ENCODE measurements at places on chromosomes 5 and 9.

DNA sequence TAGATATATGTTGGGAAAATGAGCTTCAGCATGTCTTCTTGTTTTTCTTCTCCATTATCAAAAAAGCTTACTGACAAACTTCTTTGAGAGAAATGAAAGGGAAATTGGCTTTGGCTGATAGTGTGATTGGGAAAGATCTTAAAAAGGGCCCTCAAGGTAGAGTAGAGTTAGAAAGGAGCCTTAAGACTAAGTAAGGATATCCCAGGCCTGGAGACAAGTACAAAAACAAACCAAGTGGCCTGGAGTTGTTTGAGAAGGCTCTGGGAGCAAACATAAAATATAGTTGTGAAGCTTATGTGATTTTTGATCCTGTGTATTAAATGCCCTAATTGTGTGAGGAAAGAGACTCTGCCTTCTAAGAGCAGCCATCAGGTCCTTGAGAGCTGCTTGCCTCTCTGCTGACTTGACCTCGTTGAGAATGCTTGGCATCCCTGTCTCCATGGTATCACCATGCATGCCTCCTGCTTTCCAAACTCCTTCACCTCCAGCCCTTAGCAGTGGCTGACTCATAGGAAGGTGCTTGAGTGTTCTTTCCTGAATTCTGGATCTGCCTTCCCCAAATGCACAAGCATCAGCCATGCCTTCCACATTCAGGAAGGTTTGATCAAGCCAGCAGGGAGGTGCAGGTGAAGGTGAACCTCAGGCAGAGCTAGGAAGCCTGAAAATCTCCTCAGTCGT is 78.9 kb downstream of the SMARCA2 start:
- no peak for DNase-seq

GRCh38 chr9:88218726-88219125 is 80.5 kb upstream of the SPATA31C2 start:
- DNase-seq, result no peak

- no peak for DNase-seq
Measured at GRCh38 chr5:100448111-100448528, 87.1 kb upstream of the FAM174A start.

DNA sequence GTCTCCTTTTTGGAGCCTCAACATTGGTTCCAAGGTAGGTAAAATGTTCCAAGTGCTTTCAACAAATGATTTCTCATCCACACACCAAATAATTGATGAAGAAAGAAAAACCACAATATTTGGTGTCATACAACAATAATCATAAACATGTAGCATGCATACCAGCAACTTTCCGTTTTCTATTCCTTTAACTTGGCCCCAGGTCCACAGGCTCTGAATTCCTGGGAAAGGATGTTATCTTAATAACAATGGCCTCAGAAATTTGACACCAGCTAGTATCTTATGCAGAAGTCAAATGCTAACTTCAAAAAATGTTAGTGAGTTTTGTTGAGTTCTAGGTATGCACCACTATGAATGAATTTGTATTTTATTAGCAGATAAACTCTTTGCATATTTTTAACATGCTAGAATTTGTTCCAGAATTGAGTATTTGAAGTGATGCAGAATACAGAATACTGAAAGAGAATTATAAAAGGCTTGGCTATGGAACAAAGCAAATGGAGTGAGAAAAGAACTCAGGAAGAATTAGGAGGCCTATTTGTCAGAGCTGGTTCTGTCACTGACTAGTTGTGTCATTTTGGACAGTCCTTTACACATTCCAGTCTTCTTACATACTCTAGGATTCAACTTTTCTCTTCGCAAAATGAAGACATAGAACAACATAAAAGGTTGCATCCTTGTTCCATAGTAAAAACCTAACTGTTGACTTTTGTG is 435.3 kb upstream of the TNC start:
- DNase-seq, result no peak

- no peak for DNase-seq
Measured at GRCh38 chr5:32840606-32841005, 129.5 kb downstream of the NPR3 start.

GRCh38 chr9:137486545-137487453 is 27.7 kb upstream of the NSMF start:
- no peak for DNase-seq

DNA sequence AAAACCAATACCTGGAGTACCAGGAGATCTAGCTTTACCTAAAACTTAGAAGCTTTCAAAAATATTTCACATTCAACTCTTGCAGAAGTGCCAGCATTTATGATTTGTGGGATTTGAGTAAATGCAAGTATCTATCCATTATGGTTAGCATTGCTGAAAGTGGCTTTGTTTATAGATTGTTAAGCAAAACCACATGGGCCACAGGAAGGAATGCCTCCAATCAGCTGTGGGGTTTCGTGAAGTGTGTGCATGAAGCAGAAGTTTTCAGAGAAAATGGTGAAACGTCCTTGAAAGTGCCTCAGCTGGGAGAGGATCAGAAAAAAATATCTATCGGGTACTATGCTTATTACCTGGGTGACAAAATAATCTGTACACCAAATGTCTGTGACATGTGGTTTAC is 4.2 kb downstream of the LECT2 start:
- no peak for DNase-seq

DNA sequence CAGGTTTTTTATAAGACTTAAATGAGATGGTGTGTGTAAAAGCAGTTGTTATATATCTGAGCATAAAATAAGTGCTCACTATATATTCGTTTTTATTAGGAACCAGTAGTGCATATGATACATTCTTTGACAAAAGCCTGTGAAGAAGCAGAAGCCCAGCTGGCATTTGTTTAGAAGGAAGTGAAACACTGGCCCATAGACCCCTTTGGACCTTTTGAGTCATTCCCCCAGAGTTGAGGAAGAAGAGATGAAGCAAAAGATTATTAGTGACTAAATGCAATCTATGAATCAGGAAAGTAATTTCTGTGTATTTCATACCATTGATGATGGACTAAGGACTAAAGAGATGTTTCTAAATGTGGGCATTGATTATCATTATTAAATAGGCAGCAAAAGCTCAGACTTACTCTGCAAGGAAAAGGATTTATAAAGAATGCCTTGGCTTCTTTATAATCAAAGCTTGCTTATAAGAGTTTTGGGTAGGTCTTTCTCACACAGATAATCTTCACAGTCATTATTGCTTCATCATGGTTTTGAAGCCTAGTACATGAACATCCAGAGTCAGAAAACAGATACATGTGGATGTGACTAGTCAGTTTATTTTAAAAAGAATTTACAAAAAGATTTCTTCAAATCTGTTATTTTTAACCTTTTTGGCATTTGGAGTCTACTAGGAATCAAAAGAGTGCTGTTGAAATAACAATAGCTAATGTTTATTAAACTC is 16.9 kb upstream of the FER start:
- no peak for DNase-seq

DNA sequence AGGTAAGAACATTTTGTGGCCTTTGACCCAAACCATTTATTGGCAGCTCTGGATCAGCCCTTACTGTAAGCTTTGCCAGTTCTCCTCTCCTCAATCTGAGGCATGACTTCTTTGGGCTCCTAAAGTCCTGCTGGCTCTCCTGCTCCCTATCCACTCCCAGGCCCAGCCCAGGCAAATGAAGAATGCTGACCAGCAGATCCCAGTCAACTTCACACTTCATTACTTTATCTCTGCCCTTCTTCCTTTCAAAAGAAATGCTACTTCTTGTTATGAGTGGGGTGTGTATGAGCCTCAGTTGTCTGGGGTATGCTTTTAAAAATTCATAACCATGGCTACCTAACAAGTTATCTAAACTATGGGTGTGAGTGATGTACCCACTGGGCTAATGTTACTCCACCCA is 479.6 kb downstream of the ACTL7B start:
- DNase-seq, result no peak

DNA sequence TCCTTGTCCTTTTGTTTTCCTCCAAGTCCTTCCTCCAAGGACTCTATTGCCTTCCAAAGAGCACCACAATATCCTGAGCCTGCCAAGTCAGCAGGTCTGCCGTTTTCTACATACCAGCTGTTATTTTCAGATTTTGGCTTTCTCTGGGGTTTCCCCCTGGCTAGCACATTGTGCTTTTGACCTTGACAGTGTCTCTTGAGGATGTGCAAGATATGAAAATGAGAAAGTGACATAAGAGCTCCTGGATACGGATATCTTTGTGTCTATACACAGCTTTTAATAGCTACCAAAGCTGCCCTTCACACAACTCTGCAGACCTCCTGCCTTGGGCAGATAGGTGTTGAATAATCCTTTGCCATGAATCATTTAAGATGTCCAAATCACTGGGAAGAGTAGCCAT is 67.0 kb downstream of the HAPLN1 start:
- no peak for DNase-seq

DNA sequence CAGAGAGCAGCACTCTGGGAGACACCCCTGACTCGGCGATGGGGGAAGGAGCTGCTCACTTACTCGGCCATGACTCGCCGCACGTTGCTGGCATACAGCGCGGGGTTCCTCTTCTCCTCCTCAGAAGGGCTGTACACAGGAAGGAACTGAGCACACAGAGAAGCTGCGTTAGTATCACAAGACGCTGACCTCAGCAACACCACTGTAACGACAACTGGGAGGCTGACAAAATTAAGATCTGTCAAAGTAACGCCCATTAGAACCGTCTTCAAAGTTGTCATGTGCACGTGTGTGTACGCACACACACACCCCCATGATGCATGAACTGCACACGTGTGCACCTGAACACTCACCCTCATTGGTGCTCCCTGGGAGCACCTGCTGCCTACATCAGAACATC is 32.1 kb upstream of the SLC6A3 start:
- DNase-seq, result no peak

GRCh38 chr5:146797658-146798057 is 80.9 kb downstream of the PPP2R2B start:
- DNase-seq, result no peak

DNA sequence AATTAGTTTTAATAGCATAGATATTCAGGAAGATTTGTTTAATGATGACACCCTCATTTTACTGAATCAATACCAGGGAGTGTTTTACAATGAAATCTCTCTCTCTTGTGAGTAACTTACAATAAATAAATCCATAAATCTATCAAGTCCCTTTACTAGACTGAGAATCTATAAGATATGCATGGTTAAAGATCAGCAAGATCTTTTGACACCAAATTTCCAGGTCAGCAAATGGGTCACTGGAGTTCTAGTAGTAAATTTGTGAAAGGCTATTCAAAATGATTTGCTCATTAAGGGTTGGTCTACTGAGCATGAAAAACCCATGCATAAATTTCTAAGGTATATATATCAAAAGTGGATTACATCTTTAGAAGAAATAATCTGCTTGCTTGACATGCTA is 512.1 kb upstream of the ITGA1 start:
- DNase-seq, result no peak

DNA sequence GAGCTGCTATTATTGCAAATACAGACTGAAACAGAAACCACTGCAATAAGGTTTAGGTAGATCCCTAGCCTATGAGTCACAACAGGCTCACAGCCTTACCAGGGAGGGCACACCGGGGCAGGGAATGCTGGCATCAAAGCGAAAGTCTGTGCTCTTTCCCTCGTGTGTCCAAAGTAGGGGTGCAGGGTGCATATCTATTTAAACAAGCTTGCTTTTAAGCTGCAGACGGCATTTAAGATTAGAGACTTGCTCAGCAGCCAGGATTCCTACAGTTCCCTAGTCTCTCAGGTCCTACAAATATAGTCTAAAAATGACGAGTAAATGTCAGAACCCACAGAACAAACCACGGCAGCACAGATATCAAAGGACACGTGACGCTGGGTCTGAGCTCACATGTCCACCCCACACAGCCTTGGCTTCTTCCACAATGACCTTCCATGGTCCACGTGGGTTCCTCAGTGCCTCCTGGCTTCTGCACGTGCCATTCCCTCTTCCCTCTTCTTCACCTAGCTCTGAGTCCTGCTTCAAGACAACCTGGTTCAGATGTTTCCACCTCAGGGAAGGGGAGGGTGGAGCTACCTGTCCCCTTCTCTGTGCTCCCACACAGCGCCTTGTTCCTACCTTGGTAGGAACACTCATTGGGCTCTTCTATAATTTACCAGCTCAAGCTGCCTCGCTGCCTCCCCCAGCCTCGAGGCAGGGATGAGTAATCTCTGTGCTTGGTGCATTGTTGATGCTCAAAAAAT is 193.2 kb downstream of the MAPKAP1 start:
- no peak for DNase-seq

All from T follicular helper cell (primary cell).